ENCODE measurements at places on chromosomes 5 and 9.
A peak's percentile ranks its signal among the peaks of the same experiment; 100 is the strongest.

- no peak for DNase-seq
Measured at GRCh38 chr5:53045263-53045662, 56.1 kb downstream of the ITGA2 start.

GRCh38 chr9:131289301-131290035 lies at the start of gene PLPP7:
Gene PLPP7, plus strand, starts transcription at chr9:131289723. Its CDS starts 275 bp downstream, at chr9:131289998.
- peak; percentile 80 for DNase-seq

DNA sequence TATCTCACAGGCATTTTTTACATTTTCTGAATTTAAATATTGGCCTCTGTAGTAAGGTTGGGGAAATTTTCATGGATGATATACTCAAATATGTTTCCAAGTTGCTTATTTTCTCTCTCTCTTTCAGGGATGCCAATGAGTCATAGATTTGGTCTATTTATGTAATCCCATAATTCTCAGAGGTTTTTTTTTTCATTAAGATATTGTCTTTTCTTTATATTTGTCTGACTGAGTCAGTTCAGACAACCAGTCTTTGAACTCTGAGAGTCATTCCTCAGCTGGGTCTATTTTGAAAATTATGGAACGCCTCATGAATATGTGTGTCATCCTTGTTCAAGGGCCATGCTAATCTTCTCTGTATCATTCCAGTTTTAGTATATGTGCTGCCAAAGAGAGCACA lies 223.2 kb downstream of the PCSK1 start:
- no peak for DNase-seq

DNA sequence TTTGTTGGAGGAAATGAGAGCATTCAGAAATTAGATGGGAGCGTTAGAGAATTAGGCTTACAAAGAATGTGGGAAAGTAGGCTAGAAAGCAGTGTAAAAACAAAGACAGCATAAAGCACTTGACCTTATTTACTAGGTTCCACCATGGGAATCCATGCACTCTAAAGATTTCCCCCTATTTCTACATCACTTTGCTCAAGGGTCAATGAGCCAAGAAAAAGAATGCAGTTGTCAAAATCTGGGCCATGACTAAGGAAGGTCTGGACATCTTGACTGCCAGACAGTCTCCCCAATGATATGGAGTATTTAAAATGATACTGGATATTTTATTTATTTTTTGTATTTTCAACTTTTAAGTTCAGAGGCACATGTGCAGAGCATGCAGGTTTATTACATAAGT lies 3.4 kb downstream of the TLR4 start:
- DNase-seq, result no peak

- no peak for DNase-seq
Measured at GRCh38 chr5:40416098-40416497, 263.6 kb upstream of the PTGER4 start.

GRCh38 chr9:75939536-75940111 lies 49.2 kb downstream of the PCSK5 start:
- DNase-seq, result no peak

DNA sequence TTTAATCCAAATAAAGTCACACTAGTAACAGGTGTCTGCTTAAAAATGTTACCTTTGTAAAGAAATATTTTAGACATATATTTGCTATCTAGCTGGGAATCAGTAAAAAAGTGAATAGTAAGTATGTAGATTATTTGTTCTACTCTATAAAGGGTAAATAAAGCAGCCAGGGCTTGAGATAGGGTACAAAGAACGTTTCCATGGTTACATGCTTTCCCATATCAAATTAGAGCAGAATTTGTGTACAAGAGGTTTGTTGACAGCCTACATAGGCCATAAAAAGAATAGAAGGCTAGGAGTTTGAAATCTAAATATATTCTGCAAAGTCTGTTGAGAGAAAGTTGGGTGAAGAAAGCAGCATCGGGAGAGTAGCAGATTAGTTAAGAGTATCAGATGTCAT lies 160.9 kb upstream of the POU5F2 start:
- no peak for DNase-seq

DNA sequence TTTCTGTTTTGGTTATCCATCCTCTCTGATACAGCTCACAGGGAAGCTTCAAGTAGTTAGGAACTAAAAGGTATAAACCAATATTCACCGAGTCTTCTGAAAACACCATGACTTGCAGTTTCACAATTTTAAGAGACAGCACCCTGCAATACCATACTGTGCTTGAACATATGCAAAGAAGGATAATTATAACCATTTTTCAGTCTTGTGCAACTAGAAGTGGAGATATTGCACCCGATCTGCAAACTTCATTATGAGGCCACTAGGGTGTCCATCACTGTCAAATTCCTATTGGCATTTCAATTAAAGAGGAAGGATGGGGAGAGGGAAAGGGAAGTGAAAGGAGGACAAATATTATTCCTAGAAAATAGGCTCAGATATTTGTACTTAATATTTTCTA lies 32.4 kb upstream of the CEP120 start:
- no peak for DNase-seq

GRCh38 chr5:112958093-112959088 lies 18.2 kb upstream of the DCP2 start:
- no peak for DNase-seq

- DNase-seq, result no peak
Measured at GRCh38 chr5:32378966-32379365, 65.6 kb downstream of the ZFR start.

GRCh38 chr9:99137225-99137624 lies 32.3 kb downstream of the TGFBR1 start:
- DNase-seq, result no peak

- no peak for DNase-seq
Measured at GRCh38 chr5:126976520-126977172, 53.7 kb downstream of the MARCHF3 start.

- DNase-seq, result no peak
Measured at GRCh38 chr9:130034570-130034969, 8.4 kb downstream of the FNBP1 start.

- no peak for DNase-seq
Measured at GRCh38 chr9:98009936-98010335, 26.8 kb downstream of the ANP32B start.

GRCh38 chr5:75885321-75885720 lies 168.1 kb upstream of the POC5 start:
- DNase-seq, result no peak

GRCh38 chr5:176352116-176352878 lies 9.3 kb downstream of the KIAA1191 start:
- DNase-seq, result peak; percentile 74

DNA sequence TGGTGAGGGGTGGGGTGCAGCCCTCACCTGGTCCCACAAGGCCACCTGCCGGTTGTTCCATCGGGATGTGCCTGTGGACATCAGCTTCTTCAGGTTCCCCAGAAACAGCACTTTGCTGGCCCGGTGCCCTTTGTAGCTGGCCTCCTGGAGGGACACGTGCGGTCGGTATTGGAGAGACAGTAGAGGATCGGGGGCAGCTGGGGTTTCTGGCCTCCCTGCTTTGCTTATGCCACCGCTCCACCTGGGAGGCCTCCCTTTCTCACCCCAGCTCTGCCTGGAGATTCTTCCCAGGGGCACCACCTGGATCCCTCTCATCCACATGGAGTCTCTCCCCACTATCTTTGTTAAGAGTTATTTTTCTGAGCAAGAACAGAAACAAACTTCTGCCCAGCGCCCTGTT lies 13.1 kb upstream of the TRIM14 start:
- DNase-seq, result no peak

DNA sequence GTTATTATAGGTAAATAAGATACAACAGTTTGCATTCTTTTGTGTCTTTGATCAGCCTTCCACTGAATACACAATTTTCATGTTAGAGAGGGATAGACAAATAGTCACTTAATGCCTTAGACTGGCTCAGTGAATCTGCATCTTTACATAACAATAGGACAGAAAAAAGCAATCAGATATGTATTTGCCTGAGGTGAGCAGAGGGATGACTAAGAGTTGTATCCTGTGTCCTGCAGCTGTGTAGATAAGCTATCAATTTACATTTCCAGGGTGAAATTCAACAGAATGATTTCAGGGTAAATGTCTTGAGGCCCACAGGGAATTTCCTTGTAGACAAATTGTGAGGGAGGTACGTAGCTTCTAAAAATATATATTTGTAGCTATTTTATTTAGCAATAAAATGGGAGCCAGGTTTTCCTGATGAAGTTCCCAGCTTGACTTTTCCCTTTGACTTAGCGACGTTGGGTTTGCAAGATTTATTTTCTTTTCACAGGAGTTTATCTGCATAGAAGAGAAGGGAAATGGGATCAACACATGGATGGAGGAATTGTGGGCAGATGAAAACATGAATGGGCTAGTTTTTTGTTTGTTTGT lies 586.1 kb upstream of the CDH6 start:
- DNase-seq, result no peak

DNA sequence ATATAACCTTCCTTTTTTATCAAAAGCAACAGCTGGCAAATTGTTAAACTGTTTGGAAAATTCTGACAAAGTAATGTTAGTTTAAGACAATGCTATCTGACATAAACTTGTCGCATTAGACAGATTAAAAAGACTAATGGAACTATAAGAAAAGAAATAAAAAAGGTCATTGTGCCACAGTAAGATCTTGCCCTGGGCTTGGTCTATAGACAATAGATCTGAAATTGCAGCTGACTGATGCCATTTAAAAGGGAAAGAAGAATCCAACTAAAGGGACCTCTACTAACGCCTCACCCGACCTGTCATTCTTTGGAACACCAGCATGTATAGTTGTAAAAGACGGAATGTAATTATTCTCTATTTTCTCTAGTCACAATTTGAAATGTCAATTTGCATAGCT lies 644.4 kb upstream of the GRAMD2B start:
- no peak for DNase-seq

- DNase-seq, result no peak
Measured at GRCh38 chr5:11588803-11589202, 315.4 kb downstream of the CTNND2 start.

DNA sequence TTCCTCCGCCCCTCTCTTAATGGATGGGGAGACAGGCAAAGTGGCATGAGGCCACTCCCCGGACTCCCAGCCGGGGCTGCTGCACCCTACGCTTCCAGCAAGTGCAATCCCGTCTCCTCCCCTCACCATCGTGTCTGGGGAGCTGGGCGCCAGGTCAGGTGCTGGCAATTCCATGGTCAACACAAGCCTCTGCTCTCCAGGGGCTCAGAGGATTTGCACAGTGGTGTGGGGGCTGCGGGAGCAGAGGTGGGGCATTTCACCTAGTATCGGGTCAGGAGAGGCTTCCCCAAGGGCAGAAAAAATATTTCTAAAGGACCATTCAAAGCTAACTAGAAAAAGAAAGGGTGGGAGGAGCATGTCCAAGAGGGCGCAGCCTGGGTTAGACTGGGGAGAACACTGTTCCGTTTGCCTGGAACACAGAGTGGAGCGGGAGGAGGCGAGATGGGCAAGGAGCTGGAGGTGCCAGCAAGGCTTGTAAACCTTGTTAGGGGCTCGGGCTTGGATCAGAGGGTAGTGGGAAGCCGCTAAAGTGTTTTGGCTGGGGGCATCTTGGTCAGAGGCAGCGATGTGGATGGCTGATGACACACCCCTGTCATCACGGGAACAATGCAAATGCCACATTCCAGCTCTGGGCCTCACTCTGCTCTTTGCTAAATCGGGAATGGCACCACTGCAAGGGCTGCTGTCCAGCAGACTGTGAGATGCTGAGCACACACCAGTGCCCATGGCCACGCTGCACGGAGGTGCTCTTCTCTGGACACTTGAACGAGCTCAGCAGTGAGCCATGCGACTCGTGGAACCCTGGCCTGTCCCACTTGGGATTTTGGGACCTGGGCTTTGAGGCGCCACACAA lies 191.7 kb downstream of the CDK5RAP2 start:
- peak; percentile 74 for DNase-seq

DNA sequence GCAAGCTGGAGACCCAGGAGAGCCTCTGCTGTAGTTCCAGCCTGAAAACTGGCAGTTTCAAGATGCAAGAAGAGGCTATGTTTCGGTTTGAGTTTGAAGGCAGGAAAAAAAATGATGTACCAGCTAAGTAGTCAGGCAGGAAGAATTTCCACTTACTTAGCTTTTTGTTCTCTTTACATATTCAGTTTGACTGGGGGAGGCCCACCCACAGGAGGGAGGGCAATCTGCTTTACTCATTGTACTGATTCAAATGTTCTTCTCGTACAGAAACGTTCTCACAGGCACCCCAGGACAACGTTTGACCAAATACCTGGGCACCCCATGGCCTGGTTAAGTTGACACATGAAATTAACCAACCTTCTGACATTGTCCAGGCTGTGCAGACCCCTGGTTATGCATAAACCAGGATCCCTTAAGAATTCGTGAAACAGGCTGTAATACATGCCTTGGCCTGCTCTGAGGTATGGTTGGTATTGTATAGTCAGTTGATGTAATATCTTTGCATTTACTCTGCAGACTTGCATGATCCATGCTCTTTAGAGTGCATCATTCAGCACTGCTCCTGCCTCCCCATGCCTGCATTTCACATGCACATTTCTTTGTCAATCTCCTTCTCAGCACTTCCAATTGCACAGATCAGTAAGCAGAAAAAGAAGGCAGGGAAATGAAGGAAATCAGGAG lies 687.1 kb downstream of the TAF11L14 start:
- no peak for DNase-seq

DNA sequence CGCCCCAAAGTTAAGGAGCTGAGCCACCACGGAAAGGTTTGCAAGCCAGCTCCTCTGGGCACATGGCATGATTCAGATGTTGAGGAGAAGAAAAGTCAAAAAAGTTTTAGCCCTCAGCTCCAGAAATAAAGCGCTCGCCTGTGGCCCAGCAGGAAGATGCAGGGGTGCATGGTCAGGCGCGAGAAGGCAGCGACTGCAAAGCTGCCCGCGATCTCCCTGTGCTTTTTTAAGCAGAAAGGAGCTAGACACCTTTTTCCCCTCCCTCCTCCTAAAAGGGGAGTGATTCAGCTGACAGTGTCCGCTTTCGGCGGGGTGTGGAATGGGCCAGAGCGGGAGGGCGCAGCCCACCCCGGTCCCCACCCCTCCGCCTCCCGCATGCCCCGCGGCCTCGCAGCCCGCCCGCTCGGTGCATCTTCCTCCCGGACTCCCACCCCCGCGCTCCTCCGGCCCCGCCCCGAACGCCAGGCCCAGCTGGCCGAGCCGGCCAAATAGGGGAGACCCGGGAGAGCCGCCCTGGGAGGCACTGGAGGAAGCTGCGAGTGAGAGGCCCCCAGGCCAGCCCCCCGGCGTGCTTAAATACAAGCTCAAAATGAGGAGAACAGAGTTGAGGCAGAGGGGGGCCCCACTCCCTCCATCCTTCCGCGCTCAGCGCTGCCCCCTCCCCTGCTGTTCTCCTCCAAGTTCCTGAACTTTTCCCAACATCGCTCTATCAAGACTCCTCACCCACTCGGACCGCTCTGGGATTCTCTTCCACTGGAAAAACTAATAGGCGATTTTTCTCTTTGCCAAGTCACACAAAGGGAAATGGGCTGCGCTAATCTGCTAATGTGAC lies at the start of gene ADAMTS12:
Gene ADAMTS12 (minus strand): TSS at position 203 of the 832 bp plus-strand sequence. CDS start 134 bp downstream, at position 69.
- peak; percentile 89 for DNase-seq

DNA sequence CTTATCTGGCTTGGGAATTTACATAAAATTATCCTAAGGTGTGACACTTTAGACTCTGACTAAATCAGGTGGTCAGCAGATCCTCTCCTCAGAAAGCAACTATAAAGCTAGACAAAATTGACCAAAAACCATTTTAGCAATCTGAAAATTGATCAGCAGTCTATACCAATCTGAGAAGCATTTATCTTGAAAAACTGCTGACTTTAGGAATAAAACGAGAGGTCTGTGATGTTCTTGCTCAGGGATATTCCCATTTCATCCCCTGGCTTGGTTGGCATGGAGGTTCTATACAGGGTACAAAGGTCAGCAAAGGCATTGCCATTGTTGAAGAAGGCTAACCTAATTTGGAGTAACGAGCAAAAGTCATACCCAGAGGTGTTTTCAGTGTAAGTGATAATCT lies 11.7 kb downstream of the SPINK5 start:
- DNase-seq, result no peak

GRCh38 chr9:136254381-136255165 lies 9.0 kb upstream of the QSOX2 start:
- DNase-seq, result no peak

Data from islet precursor cell (in vitro differentiated cells).